ENCODE measurements at places on chromosomes 7 and 10.

- DNase-seq, result no peak
Observed at GRCh38 chr7:46490406-46490805, 569.3 kb upstream of the IGFBP3 start.

GRCh38 chr10:118106426-118106825 is 59.7 kb upstream of the RAB11FIP2 start:
- DNase-seq, result no peak

- no peak for DNase-seq
Observed at GRCh38 chr7:71477441-71477840, 345.5 kb downstream of the GALNT17 start.

GRCh38 chr7:77413861-77414424 is 2.2 kb downstream of the GSAP start:
- no peak for DNase-seq

- DNase-seq, result no peak
Observed at GRCh38 chr10:132179551-132180392, 7.0 kb upstream of the DPYSL4 start.

- no peak for DNase-seq
Observed at GRCh38 chr10:127040756-127041155, 135.5 kb downstream of the DOCK1 start.

- DNase-seq, result no peak
Observed at GRCh38 chr10:97399843-97400545, 1.1 kb downstream of the RRP12 start.

DNA sequence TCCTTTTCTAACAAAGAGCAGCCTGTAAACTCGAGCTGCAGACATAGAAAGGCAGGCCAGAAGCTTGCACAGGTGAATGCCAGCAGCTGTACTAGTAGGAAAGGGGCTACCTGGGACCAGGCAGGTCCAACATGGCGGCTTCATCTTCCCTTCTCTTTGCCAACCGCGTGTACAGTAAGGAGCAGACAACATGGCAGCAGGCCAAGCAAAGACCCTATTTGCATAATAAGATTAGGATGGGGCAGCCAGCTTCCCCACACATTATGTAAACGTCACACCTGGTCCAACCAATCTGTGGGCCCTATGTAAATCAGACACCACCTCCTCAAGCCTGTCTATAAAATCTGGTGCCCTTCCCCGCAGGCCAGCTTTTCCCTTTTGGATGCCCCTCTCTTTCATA is 1186.5 kb upstream of the AUTS2 start:
- DNase-seq, result no peak

- no peak for DNase-seq
Observed at GRCh38 chr10:25641595-25641994, 292.4 kb upstream of the MYO3A start.

- DNase-seq, result no peak
Observed at GRCh38 chr10:64449603-64450002, 928.4 kb downstream of the REEP3 start.

GRCh38 chr7:2231992-2232765 is 566 bp downstream of the MAD1L1 start:
- no peak for DNase-seq

- no peak for DNase-seq
Observed at GRCh38 chr10:80751940-80752339, 214.2 kb downstream of the SH2D4B start.

DNA sequence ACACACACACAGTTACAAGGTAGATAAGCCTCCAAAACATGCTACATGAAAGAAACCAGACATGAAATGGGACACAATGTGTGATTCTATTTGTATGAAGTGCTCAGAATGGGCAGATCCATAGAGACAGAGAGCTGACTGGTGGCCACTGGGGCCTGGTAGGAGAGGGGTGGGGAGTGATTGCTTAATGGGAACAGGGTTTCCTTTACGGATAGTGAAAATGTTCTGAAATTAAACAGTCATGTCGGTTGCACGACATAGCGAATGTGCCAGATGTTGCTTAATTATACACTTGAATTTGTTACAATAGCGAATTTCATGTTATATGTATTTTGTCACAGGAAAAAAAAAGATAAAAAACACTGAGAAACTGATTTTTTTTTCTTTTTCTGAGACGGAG is 122.3 kb downstream of the SPDYE5 start:
- no peak for DNase-seq

GRCh38 chr7:148800677-148801076 is 83.4 kb downstream of the EZH2 start:
- DNase-seq, result no peak

DNA sequence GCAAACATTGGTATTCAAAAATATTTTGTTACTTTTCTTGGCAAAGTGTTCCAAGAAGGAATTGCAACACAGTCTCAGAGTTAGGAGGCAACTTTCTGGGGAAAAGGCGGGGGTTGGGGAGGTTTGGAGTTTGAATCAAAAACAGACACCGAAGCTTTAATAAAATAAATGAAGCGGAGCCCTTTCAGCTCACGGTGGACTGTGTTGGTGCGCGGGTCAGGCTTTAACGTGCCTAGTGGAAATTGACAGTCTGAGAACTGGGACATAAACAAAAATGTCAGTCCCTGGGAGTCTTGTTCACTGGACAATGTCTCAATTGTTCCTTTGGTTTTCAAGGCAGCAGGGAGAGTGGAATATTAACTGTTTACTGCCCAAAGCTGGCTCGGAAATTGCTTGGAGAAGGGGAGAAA is 109.3 kb downstream of the TCF7L2 start:
- DNase-seq, result no peak

DNA sequence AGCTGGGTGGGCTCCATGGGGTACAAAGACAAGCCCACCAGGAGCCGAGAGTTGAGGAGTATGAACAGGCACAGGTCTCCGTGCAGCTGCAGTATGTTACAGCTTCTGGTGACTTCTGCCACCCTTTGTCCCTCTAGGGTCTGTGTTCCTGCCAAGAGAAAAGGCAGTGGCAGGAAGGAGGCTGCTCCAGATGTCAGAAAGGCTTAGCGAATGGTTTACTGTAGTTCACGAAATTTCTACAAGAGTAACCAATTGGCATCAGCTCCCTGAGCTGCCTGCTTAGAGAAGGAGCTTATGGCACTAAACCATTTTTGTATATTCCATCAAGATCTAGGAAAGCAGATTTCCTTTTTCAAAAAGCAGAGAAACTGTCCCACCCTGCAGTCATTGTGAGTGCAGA is 48.2 kb upstream of the TMEM72 start:
- DNase-seq, result no peak

GRCh38 chr10:30823651-30824050 is 194.1 kb upstream of the LYZL2 start:
- DNase-seq, result no peak

DNA sequence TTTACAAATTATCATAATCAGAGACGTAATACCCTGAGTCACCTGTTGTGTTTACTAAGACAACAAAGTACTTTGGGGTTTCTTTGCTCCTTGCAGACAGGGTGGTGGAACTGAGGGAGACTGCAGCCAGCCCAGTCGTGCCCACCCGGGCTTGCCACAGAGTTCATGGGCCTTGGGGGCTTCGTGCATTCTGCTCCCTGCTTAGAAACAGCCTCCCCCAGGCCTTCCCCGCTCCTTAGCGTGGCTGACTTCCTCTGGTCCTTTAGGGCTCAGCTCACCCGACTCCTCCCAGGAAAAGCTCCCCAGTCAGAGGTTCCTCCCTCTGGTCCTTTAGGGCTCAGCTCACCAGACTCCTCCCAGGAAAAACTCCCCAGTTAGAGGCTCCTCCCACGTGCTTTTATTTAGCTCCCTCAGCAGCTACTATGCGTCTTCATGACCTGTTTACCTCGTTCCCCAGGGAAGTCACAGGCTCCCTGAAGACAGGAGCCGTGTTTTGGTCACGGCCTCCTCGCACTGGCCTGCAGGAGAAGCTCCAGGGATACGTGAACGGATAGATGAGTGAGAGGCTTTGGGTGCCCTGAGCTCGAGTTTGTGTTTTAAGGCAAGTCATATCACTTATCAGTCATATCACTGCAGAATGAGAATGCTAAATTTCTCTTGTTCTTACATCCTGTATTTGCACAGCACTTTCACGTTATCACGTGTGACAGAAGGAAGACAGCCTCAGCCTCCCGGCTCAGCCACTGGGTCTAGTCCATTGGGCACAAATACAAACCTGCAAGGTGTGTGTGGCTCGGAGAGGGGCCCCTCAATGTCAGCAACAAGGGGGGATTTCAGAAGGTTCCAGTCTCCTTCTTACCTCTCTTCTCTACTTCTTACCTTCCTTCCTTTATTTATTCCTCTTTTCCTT is 52.7 kb upstream of the VIPR2 start:
- DNase-seq, result no peak

DNA sequence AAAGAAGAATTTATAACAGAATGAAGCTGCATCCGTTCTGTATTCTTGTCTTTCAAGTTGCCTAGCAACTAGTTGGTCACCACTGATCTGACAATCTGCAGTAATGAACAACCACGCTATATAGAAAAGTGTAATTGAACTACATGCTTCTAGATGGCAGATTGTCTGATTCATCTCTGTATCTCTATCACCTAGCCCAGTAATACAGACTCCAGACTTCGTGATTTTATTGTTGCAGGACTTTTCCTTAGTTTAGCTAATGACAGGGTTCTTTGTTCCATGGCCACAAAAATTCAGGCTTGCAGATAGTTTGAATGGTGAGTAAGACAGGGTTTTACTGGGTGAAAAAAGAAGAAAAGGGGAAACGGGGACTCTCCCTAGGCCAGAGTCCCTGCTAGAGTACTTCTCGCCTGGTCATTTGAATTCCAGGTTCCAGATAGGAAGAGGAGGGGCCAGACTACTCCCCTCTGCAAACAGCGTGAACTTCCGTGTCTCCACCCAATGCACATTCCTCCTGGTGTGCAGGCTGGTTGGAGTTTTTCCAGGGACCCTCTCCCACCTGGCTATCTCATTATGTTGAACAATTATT is 45.9 kb downstream of the COL1A2 start:
- DNase-seq, result no peak

DNA sequence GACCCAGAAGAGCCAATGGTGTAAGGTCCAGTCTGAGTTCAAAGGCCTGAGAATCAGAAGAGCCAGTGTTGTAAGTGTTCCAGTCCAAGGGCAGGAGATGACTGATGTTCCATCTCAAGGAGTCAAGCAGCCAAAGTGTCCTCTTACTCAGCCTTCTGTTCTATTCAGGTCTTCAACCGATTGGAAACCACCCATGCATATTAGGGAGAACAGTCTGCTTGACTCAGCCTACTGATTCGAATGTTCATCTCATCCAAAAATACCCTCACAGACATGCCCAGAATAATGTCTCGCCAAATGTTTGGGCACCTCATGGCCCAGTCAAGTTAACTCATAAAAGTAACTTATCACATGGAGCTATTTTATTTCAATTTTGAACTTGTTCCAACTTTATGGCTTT is 2.9 kb upstream of the WDFY4 start:
- DNase-seq, result no peak

DNA sequence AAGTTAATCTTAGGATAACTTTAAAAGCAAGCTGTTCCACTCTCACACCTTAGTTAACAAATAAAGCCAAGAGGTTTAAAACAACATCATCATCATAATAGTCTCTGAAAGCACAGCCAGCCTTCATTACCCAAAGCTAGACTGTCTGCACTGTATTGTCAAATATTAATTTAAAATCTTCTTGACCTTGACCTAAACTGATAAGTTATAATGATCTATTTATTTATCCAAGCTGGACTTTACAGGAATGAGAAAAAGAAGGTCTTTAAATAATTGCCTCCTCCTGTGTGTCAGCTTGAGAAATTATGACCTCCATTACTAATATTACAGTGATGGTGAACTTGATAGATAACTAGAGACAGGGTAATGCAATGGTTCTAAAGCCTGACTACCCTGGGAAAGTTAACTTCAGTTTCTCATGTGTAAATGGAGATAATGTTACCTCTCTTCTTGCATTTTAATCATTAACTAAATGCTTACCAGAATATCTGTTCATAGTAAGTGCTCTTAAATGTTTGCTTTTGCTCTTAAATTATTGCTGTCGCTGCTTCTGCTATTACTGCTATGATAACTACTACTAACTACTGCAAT is 111.0 kb downstream of the KAT6B start:
- DNase-seq, result no peak

GRCh38 chr7:2313450-2314208 is 612 bp downstream of the SNX8 start:
- no peak for DNase-seq

GRCh38 chr7:39269034-39269433 is 291.3 kb downstream of the POU6F2 start:
- DNase-seq, result no peak

DNA sequence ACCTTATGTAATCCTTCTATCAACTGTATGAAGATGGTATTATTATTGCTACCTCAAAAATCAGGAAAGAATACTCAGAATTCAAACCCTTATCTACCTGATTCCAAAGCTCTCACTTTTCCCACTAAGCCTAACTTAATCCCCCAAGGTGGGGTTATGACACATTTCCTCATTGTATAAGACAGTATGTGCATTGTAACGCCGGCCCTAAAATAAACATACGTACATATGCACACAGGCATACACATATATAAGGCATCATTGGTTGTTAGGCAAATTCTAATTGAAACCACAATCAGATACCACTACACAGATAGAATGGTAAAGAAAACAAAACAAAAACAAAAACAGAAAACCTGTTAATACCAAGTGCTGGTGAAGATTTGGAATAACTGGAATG is 556.5 kb downstream of the INHBA start:
- DNase-seq, result no peak

DNA sequence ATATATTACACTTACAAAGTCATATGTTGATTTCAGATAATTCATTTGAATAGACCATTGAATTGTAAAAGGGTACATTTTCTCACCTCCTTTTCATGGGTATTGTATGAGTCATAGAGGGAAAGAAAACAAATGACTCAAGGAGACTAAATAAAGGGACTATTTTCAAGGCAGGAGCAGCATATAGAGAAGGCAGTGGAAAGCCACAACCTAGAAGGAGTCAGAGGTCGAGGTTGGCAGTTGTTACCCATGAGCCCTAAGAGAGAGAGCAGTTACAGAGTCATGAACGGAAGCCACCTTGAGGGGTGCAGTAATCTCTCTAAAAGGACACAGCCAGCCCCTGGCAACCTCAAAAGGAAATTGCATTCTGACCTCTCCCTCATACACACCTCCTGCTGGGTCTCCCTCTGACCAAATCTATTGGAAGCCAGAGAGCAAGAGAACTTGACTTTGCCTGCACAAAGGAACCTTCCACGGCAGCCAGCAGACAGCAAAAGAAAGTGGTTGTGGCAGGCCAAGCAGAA is 137.9 kb downstream of the GRM8 start:
- no peak for DNase-seq

DNA sequence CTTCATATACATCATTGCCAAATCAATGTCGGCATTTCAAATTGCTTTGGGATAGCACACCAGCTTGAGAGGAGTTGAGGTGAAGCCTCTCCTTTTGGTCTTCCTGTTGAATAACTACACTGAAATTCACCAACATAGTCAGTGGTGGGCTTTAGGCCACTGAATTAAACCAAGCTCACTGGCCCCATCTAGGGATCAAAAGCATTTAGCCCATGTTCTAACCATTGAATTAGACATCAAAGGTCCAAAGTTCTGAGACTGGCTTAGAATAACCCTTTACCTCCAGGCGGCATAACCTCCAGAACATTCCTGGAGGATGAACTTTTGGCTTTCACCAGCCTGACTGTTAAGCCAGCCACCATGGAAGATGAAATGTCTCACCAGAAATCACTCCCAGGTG is 54.6 kb downstream of the BPGM start:
- no peak for DNase-seq

Data from suprapubic skin (tissue), 4 donors.